ENCODE measurements at places on chromosomes 13 and 19.
A peak's percentile ranks its signal among the peaks of the same experiment; 100 is the strongest.

DNA sequence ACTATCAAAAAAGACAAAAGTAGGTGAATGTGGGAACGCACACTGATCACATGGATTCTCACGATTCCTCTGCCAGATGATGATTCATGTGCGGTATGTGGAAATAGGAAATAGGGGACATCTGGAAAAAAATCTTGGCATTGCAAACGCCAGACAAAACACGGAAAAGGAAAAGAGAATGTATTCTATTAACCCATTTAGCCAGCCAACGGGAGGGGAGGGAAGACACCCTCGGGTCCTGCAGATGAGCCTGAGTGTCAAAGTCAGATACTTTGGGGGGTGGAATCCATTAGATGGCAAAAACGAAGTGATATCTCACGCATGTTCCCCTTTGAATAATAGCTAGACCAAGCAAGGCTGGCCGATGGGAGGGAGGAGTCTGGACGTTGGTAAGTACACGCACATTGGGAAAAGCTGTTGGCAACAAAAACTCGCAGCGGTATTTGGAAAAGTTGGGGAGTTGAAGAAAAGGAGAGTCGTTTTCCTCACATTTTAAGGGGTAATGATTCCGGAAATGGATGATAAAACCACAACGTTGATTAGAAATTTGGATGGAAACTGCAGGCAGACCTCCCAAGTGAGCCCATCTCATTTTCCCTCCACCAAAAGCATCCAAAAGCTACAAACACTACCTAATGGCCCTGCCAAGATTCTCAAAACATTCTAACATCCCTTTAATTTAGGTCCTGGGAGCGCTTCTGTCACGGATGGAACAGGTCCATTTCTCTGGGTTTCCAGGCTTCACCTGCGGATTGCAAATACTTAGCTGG is 73.6 kb downstream of the COL4A1 start:
- DNase-seq: no peak

DNA sequence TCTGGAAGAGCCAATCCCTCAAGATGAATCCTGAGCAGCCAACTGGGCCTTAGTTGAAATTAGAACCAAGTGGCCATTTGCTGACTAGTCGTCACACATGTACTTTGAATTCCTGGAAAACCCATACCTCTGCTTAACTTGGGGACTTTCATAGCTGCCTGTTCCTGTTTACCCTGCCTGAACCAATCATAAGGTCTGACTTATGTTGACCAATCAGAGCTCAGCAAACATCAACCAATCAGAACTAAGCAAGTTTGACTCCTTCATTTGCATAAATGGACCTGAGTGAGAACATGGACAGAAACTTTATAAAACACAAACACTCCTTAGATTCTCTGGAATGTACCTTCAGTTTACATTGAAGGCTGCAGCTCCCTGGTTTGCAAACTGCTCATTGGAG is 50.8 kb downstream of the LATS2 start:
- DNase-seq: no peak

DNA sequence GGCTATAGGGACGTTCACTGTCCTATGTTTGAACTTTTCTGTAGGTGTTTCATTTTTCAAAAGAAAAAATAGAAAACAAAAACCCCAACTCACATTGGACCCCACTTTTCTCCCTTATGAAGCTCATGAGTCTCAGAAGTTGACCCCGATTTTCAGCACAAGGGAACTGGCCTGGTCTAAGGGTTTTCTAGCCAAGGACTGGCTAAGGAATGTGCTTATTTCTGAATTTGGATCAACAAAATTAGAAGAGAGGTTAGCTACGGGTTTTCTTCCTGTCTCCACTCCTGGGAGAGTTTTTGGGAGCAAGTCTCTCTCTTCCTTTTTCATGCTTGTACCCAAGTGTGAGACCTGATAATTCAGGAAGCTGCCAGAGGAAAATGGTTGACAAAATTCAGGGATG is 453.2 kb downstream of the KLF12 start:
- DNase-seq: no peak

DNA sequence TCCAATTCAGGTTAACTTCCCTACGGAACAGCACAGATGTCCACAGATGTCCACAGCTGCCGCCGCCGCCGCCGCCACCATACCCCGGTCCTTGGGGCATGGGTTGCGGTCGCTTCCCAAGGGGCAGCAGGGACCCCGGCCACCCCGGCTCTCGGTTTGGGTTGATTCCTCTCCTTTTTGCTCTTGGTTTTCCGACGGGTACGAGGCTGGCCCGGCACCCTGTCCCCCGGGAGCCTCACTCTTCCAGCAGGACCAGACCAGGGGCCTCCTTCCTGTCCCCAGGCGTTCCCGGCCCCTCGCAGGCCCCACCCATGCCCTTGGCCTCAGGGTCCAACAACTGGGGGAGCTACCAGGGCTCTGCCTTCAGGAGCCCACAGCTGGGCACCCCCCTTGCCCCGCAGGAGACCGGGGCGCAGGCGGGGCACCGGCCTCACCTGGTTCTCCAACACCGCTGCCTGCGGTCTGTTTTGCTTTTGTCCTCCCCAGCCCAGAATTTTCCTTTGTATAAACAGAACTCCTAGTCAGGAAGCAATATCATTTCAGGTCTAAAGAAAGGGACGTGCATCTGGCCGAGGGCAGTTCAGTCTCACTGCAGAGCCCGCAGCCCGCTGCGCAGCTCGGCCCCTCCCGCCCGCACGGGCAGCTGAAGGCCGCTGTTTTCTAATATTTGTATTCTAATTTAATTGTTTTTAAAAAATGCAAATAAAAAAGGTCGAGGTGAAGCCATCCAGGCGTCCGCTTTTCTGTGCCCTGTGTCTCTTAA is 27.9 kb downstream of the ZBTB7A start:
- DNase-seq: no peak

DNA sequence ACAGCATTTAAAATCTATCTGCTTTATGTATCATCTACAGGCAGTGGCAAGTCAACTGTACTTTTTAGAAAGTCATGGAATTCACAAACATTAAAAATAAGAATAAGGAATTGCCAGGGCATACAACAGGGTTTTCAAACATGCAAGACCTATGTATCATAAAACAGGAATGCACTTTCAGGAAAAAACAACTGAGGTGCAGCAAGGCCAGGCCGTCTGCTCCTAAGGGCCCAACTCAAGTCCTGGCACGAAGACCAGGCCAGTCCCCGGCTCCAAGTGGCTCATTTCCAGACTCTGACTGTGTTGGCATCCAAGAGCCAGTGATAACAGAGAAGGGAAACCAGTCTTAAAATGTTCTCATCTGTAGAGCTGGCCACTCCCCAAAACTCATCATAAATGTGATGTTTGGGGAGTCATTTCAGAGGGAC is 7.1 kb downstream of the RFX2 start:
- DNase-seq: no peak

DNA sequence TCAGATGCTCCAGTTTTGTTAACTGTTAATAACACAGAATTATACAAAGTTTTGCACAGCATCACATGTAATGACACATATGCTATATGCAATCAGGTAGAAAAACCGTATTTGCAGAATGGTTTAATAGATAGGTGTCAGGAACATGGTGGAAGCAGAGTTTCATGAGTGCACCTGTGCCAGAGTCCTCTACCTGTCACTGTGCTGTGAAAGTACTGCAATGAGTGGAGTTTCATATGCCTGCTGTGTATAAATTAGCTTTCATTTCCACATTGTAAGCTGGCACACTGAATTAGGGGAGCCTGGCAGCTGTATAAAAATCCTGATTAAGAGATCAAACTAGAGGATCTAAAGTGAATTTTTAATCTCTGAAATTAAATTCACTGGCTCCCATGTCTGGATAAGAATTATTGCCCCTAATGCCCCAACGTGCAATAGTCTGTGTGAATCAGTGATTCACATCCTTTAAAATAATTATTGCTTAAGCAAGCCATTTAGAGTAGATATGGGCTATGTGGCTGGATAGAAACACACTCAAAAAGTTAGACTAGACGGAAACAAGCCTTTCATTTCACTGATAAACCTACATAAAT is 8.5 kb upstream of the EEF1AKMT1 start:
- DNase-seq: no peak

DNA sequence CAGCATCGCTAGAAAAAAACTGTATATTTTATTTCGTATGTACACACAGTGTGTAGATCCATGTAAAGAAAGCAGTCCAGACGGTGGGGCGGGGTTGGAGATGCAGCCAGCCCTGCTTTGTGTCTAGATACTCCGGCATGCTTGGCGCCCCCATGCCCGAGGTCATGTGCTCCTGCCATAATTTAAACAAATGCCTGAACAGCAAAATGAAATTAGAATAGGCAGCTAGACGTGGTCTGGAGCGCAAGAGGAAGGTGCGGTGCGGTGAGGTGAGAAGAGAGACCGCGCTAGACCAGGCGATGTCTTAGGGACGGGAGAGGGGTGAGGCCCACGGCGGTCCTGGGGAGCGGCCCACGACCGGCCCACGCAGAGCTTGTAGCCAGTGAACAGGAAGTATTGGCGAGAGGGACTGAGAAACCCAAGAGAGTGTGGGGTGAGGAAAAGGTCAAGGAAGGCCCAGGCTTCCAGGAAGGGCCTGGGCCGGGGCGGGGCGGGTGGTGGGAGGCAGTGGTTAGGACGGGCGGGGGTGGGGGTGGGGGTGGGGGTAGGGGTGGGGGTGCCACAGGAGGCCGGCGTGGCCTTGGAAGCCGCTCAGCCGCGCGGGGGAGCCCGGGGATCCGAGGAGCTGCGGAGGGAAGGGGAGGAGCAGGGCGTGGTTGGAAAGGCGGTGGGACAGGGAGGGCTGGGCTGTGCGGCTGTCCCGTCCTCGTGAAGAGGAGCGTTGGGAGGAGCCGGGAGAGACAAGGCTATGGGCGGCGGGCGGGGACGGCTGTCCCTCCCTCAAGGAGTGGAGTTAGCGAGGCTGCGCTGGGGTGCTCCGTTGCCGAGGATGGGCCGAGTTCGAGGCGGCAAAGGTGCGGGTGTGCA is 254.7 kb upstream of the SGCG start:
- peak; percentile 83 for DNase-seq

GRCh38 chr19:3961007-3961406 is 9.9 kb downstream of the DAPK3 start:
- DNase-seq: no peak

DNA sequence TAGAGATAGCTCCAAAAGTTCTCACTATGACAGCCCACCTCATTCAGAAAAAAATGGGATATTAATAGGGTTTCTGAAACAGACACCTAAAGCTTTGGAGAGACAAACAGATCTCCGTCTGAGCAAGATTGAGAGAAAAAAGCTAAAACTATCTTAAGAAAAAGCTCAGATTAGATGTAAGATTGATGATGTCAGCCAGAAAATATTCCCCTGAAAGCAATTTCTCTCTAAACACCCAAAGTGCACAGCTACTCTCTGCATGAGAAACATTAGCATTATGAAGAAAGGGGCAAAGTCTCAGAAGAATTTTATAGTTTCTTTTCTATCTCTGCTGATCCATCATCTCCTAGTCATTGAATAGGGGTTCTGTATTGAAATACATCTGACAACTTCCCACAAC is 148.9 kb downstream of the ZNF737 start:
- no peak for DNase-seq

GRCh38 chr19:35015270-35015953 is 14.9 kb upstream of the SCN1B start:
- no peak for DNase-seq

GRCh38 chr13:85543144-85543543 is 256.1 kb downstream of the SLITRK6 start:
- no peak for DNase-seq

DNA sequence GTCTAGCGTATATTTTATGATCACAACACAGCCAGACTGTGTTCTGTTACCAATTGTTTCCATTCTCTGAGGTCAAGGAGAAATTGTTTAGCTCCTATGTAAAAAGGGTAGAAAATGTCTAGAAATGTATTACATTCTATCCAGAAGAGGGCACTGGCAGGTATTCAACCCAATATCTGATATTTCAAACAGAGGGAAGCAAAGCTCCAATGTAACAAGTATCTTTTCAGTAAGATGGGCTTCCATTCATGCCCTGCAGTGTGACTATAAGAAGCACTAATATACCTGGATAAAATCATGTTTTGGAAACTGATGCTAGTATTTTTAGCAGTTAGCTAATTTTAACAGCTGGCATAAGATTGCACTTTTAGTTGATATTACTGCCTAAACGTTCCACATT is 312.7 kb downstream of the FGF14 start:
- DNase-seq: no peak

- no peak for DNase-seq
Observed at GRCh38 chr19:9939301-9939913, 3.1 kb upstream of the OLFM2 start.

- no peak for DNase-seq
Observed at GRCh38 chr13:63307228-63307627, 1891.6 kb upstream of the PCDH20 start.

- DNase-seq: no peak
Observed at GRCh38 chr19:45814166-45814780, 835 bp downstream of the RSPH6A start.

- DNase-seq: no peak
Observed at GRCh38 chr13:28425793-28426192, 69.1 kb downstream of the FLT1 start.

- peak; percentile 12 for DNase-seq
Observed at GRCh38 chr19:21603431-21604231, 98.2 kb downstream of the ZNF429 start.

- no peak for DNase-seq
Observed at GRCh38 chr13:27008733-27009132, 162.9 kb downstream of the USP12 start.

DNA sequence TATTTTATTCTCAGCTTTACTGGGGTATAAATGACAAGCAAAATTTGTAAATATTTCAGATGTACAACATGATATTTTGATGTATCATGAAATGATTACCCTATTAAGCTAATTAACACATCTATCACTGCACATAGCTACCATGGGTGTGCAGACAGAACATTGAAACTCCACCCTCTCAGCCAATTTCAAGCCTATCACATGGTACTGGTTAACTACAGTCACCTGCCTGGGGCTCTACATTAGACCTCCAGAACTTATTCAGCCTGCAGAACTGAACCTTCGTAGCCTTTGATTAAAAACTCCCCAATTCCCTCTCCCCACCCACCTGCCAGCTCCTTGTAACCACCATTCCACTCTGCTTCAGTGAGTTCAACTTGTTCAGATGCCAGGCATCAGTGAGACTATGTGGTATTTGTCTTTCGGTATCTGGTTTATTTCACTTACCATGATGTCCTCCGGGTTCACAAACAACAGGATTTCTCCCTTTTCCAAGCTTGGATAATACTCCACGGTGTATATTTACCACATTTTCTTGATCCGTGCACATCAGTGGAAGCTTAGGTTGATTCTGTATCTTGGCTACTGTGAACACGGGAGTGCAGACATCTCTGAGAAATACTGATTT is 19.2 kb downstream of the RAB20 start:
- no peak for DNase-seq

GRCh38 chr19:40598121-40598917 is 2.9 kb upstream of the LTBP4 start:
- DNase-seq: peak; percentile 96

GRCh38 chr13:29106651-29107050 is 286.5 kb downstream of the MTUS2 start:
- no peak for DNase-seq

- DNase-seq: no peak
Observed at GRCh38 chr19:50564229-50565105, 3.8 kb downstream of the LRRC4B start.

GRCh38 chr13:80871481-80871880 is 530.6 kb upstream of the SPRY2 start:
- no peak for DNase-seq

GRCh38 chr13:37934339-37935191 is 65.0 kb upstream of the TRPC4 start:
- no peak for DNase-seq

- DNase-seq: no peak
Observed at GRCh38 chr13:43021926-43022670, 1.3 kb upstream of the DNAJC15 start.

Data from retina (tissue), 1 donor.